ENCODE measurements at places on chromosomes 5 and 9. TPM values are rescaled to one million over a fixed set of nuclear protein-coding genes. Genes with fewer than 3 reads are reported as not detected.

The RUFY1 gene
- 34.3 TPM for total RNA-seq

The PCDHB5 gene
- total RNA-seq, result 0.16 TPM

The C9orf153 gene
- total RNA-seq, result 0.18 TPM

The HEXB gene
- total RNA-seq, result 45.8 TPM
